Stimulated activated naive CD8-positive, alpha-beta T cell treated with anti-CD3 and anti-CD28 coated beads, Interleukin-15, Interleukin-2, amounts not matched to agents 100 U/mL and 50 U/mL, for 24 hours (primary cell): ENCODE measurements at places on chromosomes 11 and 22.

DNA sequence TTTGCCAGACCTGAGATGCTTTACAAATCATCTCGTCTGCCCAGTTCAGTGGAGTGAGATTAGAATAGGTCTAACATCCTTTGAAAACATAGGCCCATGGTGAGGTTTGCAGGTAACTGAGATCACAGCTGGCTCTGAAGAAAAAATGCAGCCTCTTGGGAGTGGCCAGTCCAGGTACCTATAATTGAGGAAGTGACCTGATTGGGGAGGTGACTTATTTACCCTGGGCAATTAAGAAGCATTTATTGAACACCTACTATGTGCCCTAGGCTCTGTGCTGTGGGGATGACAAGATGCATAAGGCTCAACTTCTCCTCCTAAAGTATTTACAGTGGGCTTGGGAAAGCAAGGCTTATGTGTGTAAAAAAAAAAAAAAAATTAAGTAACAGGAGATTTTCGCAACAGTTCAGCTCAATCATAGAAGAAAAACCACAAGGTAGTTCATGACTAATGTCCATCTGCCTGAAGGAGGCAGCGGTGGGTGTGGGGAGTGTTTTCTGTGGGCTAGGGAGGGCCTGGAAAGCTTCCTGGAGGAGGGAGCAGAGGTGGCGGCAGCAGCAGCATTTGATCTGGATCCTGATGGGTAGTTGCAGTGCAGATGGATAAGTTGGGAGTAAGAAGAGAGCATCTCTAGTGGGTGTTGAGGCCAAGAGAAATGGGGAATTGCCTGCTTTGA is 16.1 kb downstream of the MICAL2 start:
- peak; percentile 34 for DNase-seq

DNA sequence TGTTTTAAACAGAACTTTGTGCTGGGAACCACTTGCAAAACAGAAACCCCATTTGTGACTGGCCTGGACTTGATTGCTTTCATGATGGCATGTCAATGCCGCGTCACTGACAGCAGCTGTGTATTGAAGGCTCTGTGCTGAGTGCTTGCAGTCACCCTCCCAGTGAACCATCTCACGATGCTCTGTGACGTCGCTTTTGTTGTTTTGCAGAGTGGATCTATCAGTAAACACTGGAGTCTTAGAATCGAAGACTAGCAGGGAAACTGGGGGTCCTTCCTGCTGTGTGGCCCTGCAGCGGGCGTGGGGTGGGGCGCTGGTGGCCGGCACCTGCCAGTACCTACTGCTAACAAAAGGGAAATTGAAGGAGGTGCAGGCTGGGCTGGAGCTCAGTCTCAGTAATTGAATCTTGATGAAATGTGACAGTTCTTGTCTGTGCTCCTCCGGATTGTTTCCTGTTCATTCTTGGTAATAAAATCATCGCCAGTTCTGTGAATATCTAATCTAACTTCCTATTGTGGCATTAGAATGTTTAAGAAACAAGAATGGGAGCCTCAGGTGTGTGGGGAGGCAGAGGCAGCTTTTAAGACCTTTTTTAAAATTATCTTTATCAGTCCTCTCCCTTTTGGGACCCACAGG is 50.5 kb upstream of the PARVG start:
- DNase-seq = no peak

DNA sequence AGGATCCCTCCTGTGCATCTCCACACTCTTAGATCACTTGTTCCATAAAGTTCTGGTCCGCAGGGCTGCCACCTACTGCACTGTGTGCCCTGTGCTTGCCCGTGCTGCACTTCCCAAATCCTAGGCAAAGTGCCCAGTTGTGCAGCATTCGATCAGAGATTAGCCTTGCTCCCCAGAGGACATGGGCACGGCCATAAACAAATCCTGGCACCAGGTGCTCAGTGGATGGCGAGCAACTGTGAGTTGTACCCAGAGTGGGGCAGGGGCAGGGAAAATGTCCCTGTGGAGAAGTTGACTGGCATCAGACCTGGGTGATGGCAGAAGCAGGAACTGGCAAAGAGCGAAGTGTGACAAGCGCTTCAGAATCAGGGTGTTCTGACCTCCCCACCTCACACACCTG is 4.7 kb downstream of the FADS2 start:
- no peak for DNase-seq

- DNase-seq = no peak
Observed at GRCh38 chr11:132876239-132876638, 656.1 kb downstream of the OPCML start.

DNA sequence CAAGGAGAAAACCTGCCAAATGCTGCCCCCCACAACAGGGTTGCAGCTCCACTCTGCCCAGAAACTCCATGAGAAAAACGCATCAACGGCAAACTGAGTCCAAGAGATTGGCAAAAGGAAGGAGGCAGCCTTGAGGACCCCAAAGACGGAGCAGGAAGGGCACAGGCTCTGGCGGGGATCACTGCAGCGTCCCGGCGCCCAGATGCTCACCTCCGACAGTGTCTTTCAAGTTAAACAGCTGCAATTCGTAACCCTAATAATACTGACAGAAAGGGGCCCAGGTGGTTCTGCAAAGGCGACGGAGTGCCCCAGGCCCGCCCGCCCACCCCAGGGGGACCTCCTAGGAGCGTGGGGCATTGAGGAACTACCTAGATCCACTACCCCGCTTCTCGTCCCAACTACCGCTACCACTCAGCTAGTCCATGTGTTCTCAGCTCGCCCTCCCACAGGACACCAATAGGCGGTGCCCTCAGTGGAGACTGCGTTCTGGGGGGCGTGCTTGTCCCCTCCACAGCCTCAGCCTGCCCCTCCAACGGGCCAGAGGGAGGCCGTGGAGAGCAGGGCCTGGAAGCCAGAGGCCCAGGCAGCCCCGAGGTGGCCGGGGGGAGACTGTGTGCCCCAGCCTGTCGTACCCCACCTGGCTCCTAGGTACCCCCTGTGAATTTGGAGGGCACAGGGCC is 127.4 kb downstream of the PHF21B start:
- DNase-seq = no peak

DNA sequence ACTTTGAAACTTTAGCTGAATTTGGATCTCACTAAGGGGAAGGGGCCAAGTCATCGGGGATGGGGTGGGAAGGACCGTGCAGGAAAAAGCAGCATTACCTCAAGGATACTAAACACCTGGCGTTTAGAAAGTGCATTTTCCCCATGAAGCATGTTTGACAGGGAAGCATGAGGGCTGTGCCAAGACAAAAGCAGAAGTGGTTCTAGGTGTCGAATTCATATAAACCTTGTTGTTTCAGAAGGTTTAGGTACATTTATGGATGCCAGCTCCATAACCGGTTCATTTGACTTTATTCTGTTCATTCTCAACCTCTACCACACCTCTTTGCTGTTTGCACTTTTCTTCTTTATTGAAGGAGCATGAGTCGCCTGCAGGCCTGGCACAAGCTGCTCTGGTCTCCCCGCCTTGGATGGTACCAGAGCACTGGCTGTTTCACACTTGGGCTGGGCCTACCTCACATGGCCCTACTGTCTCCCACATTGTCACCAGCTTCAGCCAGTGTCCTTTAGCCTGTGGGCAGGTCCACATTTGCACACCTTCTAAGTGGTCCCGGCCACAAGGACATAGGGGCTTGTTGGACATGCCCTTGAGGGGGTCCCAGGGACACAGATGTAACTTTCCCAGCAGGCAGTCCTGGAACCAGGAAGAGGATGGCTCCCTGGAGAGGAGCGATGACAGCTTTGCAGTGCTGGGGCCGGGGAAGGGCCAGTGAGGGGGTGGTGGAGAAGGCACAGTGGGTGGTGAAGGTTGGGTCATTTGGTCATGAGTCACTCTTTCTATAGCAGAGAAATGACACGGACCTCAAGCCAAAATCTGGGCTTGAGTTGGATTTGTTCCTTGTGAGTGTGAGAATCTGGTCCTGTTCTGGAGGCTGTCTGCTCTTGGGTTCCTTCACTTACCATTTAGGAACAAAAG is 3.2 kb upstream of the ST14 start:
- no peak for DNase-seq

- DNase-seq = no peak
Observed at GRCh38 chr11:12292766-12293165, 84.6 kb upstream of the PARVA start.

DNA sequence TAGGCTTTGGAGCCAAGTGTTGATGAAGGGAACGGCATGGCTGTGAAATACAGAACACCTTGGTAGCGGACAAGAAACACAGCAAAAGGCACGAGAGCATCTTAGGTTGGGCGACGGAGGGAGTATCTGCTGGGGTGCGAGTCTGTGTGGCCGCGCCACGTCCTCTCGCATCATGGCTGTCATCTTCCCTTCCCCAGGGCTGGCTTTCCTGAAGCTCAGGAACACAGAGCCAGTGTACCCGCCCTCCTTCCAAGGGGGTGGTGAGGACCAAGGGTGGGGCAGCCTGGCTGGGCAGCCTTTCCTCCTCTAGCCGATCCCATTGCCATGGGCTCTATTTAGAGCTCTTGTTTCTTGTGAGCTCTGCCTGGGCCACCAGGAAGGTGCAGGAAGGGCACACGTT is 154.4 kb downstream of the FEZ1 start:
- no peak for DNase-seq

GRCh38 chr11:64090806-64091516 is 55.2 kb downstream of the FLRT1 start:
- DNase-seq = no peak

- peak; percentile 94 for DNase-seq
Observed at GRCh38 chr11:14904745-14905103, 12.7 kb upstream of the CYP2R1 start.

DNA sequence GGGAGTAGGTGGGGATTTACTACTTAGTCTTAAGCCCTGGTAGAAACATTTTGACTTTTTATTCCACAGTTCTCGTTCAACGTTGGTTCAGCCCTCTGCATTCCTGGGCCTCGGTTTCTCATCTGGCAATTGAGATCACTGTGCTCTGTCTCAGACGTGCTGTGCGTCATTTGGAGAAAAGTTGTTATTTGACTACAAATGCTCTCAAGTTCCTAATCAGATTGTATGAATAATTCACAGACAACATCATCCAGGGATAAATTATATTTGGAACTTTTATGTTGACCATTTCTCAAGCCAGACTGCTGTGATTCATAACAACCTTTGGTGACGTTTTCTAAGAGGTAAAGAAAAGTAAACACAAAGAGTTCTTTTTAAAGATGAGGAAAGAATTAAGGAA is 69.2 kb downstream of the BLID start:
- DNase-seq = no peak

- DNase-seq = no peak
Observed at GRCh38 chr11:35588627-35589026, 29.6 kb upstream of the FJX1 start.

DNA sequence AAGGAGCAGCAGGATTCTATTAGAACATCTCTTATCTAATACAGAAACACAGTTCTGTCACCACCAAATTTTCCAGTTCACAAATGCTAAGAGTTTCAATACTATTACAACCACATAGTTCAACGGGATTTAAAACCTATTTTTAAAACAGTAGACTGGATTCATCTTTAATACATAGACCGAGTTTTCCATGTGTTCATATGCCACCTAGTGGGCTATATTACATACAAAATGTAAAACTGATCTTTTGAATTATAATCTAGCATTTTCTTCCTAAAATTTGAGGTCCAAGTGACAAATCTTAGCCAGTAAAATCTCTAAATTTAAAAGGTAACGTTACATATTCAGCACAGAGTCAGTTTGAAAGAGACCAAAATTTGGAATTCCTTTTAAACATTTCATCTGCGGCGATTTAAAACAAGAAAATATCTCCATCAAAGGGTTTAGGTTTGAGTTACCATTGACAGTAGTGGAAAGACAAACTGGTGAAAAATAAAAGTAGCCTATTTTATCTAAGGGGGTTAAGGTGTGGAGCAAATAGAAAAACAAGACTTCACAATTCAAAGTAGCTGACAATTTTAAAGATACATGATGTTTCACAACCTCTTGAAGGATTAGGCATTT is 269.3 kb upstream of the MPPED2 start:
- no peak for DNase-seq

GRCh38 chr11:19723572-19724342 is 11.1 kb downstream of the NAV2 start:
- DNase-seq = peak; percentile 25

DNA sequence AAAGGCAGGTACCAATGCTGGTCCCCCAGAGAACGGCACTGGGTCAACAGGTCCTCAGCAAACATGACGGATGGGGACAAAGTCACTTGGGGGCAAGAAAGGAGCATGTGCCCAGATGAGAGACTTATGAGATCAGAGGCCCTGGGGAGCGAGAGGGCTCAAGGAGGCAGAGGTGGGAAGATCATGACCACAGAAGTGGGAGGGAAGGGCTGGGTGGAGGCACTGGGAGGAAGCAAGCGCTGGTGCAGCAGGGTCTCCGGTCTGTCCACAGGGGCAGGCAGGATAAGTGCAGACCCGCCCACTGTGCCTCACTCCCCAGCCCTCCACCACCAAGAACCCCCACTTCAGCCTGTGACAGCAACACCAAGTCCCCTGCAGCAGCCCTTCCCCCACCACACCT is 10.9 kb downstream of the ELFN2 start:
- no peak for DNase-seq

DNA sequence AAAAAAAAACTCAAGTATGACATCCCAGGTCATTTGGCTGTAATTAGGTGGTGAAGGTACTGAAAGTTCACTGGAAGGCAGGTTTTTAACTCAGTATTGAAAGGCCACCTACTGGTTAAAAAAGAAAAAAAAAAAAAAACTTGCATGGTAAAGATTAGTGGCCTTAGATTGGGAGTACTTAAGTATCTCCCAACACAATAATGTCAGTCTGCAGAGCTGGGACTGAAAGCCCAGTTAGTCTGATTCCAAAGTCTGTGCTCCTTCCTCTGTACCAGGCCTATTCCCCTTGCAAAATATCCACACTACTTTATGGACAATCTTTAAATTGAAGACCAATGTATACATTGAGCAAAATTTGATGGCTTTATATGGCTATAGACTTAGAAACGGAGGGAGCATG is 85.5 kb downstream of the NOX4 start:
- DNase-seq = no peak

- no peak for DNase-seq
Observed at GRCh38 chr11:130261571-130261970, 53.1 kb downstream of the ZBTB44 start.

- DNase-seq = no peak
Observed at GRCh38 chr11:2129308-2129698, 9.9 kb downstream of the IGF2 start.

DNA sequence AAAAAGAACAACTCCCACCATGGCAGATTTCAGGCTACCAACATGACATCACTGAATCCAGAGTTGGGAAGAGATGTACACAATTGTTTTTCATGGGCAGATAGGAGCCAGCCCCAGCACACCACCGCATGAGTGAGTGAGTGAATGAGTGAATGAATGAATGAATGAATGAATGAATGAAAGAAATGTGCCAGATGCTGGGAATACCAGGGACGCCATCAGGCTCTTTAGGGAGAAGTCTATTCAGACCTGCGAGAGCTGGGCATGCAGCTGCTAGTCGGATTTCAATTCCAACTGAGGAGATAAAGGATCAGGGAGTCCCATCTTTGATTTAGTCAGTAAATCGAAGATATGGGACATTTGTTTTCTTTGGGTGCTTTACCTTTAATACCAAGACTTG is 15.3 kb upstream of the FAM83F start:
- no peak for DNase-seq

GRCh38 chr22:28920757-28921584 is 37.6 kb downstream of the ZNRF3 start:
- no peak for DNase-seq
